ENCODE measurements at places on chromosomes 6 and 20.

- no peak for DNase-seq
Measured at GRCh38 chr6:36280983-36281382, 11.1 kb downstream of the PNPLA1 start.

GRCh38 chr20:363319-364078 is 16.6 kb downstream of the NRSN2 start:
- no peak for DNase-seq

- DNase-seq, result no peak
Measured at GRCh38 chr20:42978184-42978974, 211.3 kb downstream of the PTPRT start.

GRCh38 chr20:12023194-12023795 is 105.6 kb downstream of the BTBD3 start:
- no peak for DNase-seq

DNA sequence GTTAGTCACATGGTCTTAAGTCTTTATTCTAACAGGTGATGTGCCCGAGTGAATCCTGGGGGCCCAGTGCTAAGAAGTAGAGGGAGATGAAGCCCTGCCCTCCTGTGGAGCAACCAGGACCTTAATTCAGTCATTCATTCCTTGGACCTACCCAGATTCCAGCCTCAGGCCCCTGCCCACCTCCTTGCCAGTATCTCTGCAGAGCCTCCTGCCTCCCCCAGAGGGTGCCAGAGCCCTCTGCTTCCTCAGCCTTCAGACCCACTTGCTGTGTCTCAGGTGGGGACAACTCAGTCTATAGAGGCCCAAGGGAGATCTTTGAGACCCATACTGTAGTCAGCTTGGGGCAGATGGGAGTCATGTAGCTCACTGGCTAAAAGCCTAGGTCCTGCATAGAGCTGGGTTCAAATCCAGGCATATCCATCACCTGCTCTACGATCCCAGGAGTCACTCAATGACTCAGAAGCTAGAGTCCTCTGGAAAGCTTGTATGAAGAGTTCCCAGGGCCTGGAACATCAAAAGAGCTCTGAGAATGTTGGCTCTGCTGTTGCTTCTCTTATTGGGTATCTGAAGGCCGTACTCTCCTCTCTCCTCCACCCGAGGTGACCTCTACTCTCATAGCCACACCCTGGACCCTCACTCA is 3.9 kb upstream of the SIGLEC1 start:
- no peak for DNase-seq

Measured in esophagus squamous epithelium (tissue), 5 donors.